Esophagus (tissue), 2 donors: ENCODE measurements at places on chromosomes 2 and 18. TPM values are rescaled to one million over a fixed set of nuclear protein-coding genes. Genes with fewer than 3 reads are reported as not detected.

The CNOT11 gene
- 14.7 TPM for polyA plus RNA-seq

The LPIN2 gene
- 6.2 TPM for polyA plus RNA-seq

The VWA3B gene
- 0.02 TPM for polyA plus RNA-seq

The COBLL1 gene
- polyA plus RNA-seq, result 18.0 TPM

The SFTPB gene
- polyA plus RNA-seq, result 0.77 TPM

The TTN gene
- 0.59 TPM for polyA plus RNA-seq

The AMER3 gene
- polyA plus RNA-seq, result not detected

The REG3A gene
- polyA plus RNA-seq, result 1.5 TPM

The AKAIN1 gene
- not detected for polyA plus RNA-seq

The KLHL30 gene
- 0.21 TPM for polyA plus RNA-seq

The FOXD4L1 gene
- polyA plus RNA-seq, result 0.02 TPM

The SERPINB12 gene
- polyA plus RNA-seq, result 0.16 TPM

The M1AP gene
- polyA plus RNA-seq, result 0.04 TPM

The SCYGR3 gene
- polyA plus RNA-seq, result not detected

The MLPH gene
- 3.4 TPM for polyA plus RNA-seq

The TRIM54 gene
- 0.18 TPM for polyA plus RNA-seq

The RGPD3 gene
- polyA plus RNA-seq, result 0.06 TPM

The ALK gene
- polyA plus RNA-seq, result 0.04 TPM

The SCN1A gene
- not detected for polyA plus RNA-seq

The DNAJC5G gene
- 0.05 TPM for polyA plus RNA-seq

The C2orf72 gene
- 0.28 TPM for polyA plus RNA-seq

The FN1 gene
- 48.8 TPM for polyA plus RNA-seq

The TRABD2A gene
- 0.08 TPM for polyA plus RNA-seq
